ENCODE measurements at places on chromosomes 13 and 19. TPM values are rescaled to one million over a fixed set of nuclear protein-coding genes. Genes with fewer than 3 reads are reported as not detected.

GRCh38 chr19:27736225-27736624, 1476.7 kb downstream of the UQCRFS1 start:
- H3K4me3 ChIP-seq, result no peak overlapping the region
- H3K36me3 ChIP-seq, result peaks cover 19% of the 10 kb centered on the region
- no peak for DNase-seq
- H3K27me3 ChIP-seq, result no peaks in the 10 kb centered on the region
- no peak overlapping the region for H3K27ac ChIP-seq

DNA sequence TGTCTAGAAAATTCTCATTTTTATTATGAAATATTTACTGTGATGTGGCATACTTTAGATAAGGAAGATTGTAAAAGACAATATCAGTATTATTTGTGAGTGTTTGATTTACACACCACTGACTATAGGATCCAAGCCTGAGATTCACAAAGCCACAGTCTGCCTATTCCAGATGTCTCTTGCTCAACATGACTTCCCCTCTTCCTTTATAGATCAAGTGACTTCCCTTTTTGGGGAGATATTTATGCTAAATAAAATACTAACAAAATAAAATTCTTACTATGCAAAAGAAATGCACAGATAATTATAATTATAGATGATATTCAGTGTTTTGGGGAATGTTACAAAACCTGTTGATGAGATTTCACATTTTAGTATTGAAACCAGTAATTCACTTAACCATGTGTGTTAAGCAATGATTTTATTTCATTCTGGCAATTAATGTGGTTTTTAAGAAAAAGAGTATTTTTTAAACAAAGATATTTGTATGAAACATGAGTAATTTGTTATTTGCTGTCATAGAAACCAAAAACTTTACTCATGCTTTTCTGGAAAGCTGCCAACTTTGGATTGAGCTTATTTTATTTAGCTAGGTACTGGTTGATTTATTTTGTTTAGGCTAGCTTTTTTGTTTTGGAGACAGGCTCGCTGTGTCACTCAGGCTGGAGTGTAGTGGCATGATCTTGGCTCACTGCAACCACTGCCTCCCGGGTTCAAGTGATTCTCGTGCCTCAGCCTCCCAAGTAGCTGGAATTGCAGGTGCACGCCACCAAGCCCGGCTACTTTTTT, 13.7 kb upstream of the GPR183 start:
- no peak overlapping the region for H3K27ac ChIP-seq
- no peaks in the 10 kb centered on the region for H3K27me3 ChIP-seq
- peaks cover 5% of the 10 kb centered on the region for H3K4me1 ChIP-seq

MEIS3 gene
- 15.9 TPM for total RNA-seq

DNA sequence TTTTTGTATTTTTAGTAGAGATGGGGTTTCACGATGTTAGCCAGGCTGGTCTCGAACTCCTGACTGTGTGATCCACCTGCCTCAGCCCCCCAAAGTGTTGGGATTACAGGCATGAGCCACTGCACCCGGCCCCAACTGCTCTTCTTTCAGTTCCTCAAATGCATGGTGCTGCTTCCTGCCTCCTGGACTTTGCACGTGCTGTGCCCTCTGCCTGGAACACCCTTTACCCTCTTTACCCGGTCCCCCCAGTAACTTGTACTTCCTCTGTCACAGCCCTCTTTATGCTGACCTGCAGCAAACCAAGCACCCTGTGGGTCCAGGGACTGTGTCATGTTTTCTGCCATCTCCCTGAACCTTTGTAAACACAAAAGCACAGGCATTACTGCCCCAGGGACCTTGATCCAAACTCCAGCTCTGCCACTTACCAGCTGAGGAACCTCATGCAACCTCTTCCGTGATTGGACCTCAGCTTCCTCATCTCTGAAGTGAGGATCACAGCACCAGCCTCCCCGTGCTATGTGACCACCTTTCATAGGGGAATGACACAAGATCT, 3.8 kb downstream of the BLVRB start:
- H3K36me3 ChIP-seq, result no peaks in the 10 kb centered on the region
- H3K4me1 ChIP-seq, result peaks cover 2% of the 10 kb centered on the region
- H3K4me3 ChIP-seq, result no peak overlapping the region

ZNF177 gene
- total RNA-seq, result 3.0 TPM

DNA sequence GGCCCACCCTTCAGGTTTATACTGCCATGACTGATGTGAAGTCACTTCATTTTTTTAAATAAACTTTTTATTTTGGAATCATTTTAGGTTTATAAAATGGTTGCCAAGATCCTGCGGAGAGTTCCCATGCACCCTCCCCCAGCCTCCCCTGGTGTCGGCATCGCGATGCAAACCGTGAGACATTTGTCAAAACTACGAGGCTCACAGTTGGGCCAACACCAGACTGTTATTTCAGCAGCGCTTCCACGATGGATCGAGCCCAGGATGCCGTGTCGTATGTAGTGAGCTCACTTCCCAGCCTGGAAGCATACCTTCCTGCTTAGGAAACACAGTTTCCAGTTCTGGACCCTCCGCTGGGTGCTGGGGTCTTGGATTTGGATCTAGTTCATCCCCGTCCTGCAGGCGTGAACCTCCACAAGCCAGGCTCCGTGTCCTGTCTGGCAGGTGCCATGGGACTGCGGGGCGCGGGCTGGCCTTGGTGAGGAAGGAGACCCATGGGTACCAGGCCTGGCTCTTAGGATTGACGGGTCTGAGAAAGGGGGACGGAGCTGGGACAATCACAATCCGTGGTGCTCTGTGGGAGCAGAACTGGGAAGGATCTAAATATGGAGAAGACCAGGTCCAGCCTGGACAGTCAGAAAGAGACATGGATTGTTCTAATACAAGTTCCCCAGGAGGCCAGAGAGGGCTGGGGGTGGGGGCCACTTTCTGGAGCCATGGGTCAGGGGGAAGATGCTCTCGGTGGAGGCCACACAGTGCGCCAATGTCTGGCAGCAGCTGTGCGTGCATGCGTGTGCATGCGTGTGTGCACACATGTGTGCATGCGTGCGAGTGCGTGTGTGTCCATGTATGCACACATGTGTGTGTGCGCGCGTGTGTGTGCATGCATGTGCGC, 2.4 kb upstream of the SBK2 start:
- DNase-seq, result no peak
- H3K27ac ChIP-seq, result no peak overlapping the region
- no peaks in the 10 kb centered on the region for H3K27me3 ChIP-seq
- H3K4me3 ChIP-seq, result no peak overlapping the region
- peaks cover 36% of the 10 kb centered on the region for H3K4me1 ChIP-seq

ZNF578 gene
- total RNA-seq, result 2.8 TPM

- no peaks in the 10 kb centered on the region for H3K27me3 ChIP-seq
- H3K27ac ChIP-seq, result no peak overlapping the region
- DNase-seq, result peak; percentile 43
- H3K4me3 ChIP-seq, result no peak overlapping the region
Observed at GRCh38 chr19:18425515-18426415, 6.6 kb downstream of the SSBP4 start.

GRCh38 chr19:51181377-51181912, 39.3 kb downstream of the SIGLEC7 start:
- H3K27me3 ChIP-seq, result peaks cover 4% of the 10 kb centered on the region
- no peak overlapping the region for H3K4me3 ChIP-seq
- no peaks in the 10 kb centered on the region for H3K36me3 ChIP-seq
- DNase-seq, result no peak
- no peaks in the 10 kb centered on the region for H3K4me1 ChIP-seq

PEAK3 gene
- total RNA-seq, result 0.06 TPM

- no peaks in the 10 kb centered on the region for H3K4me1 ChIP-seq
- DNase-seq, result no peak
Observed at GRCh38 chr13:72316716-72317115, 410.7 kb downstream of the MZT1 start.

DNA sequence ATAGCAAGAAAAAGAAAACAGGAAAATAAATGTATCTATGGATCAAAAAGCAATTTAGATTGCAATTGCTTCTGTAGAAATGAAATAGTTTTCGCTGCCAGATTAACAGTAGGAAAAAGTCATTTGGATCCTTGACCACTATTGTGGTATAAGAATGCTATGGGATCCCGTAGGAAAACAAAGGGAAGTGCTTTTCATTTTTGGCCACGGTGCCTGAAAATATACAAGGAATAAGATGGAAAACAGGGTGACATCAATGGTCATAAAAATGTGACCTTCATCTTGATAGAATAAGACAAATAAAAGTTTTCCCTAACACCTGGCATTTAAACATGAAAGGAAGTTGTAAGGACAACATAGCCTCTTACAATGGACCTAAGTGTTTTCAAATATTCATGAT, 622.8 kb downstream of the DACH1 start:
- H3K36me3 ChIP-seq, result no peaks in the 10 kb centered on the region
- no peak overlapping the region for H3K27ac ChIP-seq
- no peak overlapping the region for H3K4me3 ChIP-seq
- no peaks in the 10 kb centered on the region for H3K4me1 ChIP-seq
- no peaks in the 10 kb centered on the region for H3K27me3 ChIP-seq

DNA sequence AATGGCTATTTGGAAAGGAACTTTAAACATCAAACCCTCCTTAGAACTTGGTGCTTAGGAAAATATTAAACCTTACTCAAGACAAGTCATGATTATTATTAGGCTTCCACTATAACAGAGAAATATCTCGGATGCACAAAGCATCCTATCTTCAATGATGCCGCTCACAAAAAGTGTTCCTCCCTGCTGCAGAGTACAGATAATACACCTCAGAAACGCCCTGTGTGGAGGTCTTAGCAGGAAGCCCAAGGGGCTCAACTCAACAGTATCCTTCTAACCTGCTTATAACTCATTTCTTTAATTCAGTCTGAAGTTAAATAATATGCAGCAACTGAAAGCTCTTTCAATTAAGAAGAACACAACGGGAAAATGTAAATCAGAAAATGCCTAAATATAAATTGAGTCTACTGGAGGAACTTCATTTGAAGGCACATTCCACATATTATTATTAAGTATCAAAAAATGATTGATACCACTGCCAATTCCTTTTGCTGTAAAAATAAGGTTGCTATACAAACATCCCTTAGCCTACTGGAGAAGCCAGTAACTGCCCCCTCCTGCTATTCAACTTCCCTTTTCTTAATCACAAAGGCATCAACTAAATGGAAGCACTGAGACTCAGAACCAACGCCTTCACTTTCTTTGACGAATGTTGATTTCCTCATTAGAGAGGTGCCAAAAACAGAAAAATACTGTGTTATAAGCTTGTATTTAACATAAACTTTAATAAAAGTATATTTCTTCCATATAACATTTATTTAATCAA, 12.0 kb downstream of the ELF1 start:
- H3K36me3 ChIP-seq, result no peaks in the 10 kb centered on the region
- no peak for DNase-seq
- no peak overlapping the region for H3K4me3 ChIP-seq
- peaks cover 9% of the 10 kb centered on the region for H3K4me1 ChIP-seq
- H3K27me3 ChIP-seq, result no peaks in the 10 kb centered on the region

GRCh38 chr13:52599848-52600603, 42.2 kb upstream of the HNRNPA1L2 start:
- H3K4me3 ChIP-seq, result peak overlapping the region; percentile 61
- no peaks in the 10 kb centered on the region for H3K4me1 ChIP-seq
- H3K36me3 ChIP-seq, result no peaks in the 10 kb centered on the region
- DNase-seq, result peak; percentile 30
- H3K27ac ChIP-seq, result peak overlapping the region; percentile 89
- H3K27me3 ChIP-seq, result no peaks in the 10 kb centered on the region

LIG4 gene
- total RNA-seq, result 10.8 TPM

IGFL3 gene
- total RNA-seq, result not detected

Data from SJCRH30 (cell line).